Mesothelial cell of epicardium (in vitro differentiated cells): ENCODE measurements at places on chromosomes 5 and 9.

GRCh38 chr5:115267617-115268016 is 4.9 kb upstream of the PGGT1B start:
- no peak for DNase-seq

DNA sequence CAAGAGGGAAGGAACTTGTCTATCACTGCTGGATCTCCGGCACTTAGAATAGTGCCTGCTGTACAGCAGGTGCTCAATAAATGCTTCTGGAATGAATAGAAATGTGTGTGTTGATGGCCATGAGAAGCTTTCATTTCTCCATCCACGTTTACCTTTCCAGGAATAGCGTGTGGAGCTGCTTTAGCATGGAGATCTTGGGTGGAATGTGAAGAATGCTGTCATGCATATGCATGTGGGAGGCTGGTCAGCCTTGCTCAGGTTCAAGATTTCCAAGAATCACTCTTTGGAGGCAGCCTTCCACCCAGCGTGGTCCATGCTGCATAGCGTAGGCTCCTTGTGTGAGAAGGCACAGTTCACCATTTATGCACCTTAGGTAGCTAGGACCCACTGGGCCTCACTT is 19.2 kb downstream of the COL15A1 start:
- no peak for DNase-seq

DNA sequence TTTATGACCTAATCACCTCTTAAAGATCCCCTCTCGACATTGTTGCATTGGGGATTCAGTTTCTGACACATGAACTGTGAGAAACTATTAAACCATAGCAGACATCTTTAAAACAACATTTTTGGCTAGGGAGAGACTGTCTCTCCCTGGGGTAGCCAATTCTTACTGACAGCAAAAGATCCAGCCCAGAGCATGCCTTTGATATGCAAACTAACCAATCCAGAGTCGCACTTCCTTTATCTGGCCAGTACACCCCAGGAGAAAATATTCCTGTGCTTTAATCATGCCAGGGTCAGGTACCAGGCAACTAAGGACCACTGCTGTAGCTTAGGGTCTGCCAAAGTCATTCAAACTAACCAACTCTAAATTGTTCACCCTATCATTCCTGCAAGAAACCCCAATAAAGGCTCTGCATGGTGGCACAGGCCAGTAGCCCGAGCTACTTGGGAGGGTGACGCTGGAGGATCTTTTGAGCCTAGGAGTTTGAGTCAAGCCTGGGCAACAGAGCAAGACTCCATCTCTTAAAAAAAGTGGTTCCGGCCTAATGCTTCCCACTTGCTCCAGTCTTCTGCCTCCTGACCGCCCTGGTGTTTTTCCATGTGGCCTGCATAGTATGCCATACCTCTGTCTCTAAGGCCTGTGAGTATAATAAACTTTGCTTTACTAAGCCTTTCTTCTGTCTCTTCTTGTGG is 62.3 kb upstream of the DAPK1 start:
- DNase-seq = no peak

GRCh38 chr5:134451936-134452505 is 40.3 kb upstream of the CDKN2AIPNL start:
- peak; percentile 62 for DNase-seq

- no peak for DNase-seq
Measured at GRCh38 chr5:139654871-139655491, 6.8 kb downstream of the CXXC5 start.

- DNase-seq = no peak
Measured at GRCh38 chr5:23367874-23368273, 139.5 kb upstream of the PRDM9 start.

- DNase-seq = no peak
Measured at GRCh38 chr5:90475436-90475980, 844 bp downstream of the POLR3G start.

- DNase-seq = no peak
Measured at GRCh38 chr5:55625589-55625909, 86.6 kb downstream of the SLC38A9 start.

DNA sequence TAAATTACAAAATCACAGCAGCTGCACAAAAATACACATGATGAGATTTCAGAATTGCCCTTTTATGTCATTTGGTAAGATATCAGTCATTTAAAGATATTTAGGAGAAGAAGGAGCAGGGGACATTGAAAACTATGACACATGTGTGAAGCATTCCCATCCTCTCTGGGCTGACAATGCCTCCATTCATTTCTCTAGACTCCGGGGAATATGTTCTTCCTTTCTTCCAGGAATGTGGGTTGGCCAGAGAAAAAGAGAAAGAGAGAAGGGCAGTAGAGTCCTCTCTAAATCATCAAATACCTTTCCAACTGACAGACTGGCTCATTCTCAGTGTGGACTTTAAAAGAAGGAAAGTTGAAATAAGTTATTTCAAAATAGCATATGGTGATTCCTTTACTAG is 205.6 kb upstream of the ADAMTSL1 start:
- DNase-seq = no peak
